ENCODE measurements at places on chromosomes 4 and X. TPM values are rescaled to one million over a fixed set of nuclear protein-coding genes. Genes with fewer than 3 reads are reported as not detected.

Gene EGF
- total RNA-seq, result not detected

Gene MUC7
- not detected for total RNA-seq

Gene ADRA2C
- total RNA-seq, result not detected

Gene MTHFD2L
- total RNA-seq, result 11.3 TPM

Gene SULT1B1
- total RNA-seq, result 5.1 TPM

Gene KLB
- 0.06 TPM for total RNA-seq

Measured in CD8-positive, alpha-beta T cell (primary cell).